Activated CD4-positive, alpha-beta T cell treated with anti-CD3 and anti-CD28 coated beads for 48 hours (primary cell): ENCODE measurements at places on chromosomes 5 and 9.
A peak's percentile ranks its signal among the peaks of the same experiment; 100 is the strongest.

- DNase-seq: no peak
Measured at GRCh38 chr5:9054322-9054721, 491.6 kb downstream of the SEMA5A start.

DNA sequence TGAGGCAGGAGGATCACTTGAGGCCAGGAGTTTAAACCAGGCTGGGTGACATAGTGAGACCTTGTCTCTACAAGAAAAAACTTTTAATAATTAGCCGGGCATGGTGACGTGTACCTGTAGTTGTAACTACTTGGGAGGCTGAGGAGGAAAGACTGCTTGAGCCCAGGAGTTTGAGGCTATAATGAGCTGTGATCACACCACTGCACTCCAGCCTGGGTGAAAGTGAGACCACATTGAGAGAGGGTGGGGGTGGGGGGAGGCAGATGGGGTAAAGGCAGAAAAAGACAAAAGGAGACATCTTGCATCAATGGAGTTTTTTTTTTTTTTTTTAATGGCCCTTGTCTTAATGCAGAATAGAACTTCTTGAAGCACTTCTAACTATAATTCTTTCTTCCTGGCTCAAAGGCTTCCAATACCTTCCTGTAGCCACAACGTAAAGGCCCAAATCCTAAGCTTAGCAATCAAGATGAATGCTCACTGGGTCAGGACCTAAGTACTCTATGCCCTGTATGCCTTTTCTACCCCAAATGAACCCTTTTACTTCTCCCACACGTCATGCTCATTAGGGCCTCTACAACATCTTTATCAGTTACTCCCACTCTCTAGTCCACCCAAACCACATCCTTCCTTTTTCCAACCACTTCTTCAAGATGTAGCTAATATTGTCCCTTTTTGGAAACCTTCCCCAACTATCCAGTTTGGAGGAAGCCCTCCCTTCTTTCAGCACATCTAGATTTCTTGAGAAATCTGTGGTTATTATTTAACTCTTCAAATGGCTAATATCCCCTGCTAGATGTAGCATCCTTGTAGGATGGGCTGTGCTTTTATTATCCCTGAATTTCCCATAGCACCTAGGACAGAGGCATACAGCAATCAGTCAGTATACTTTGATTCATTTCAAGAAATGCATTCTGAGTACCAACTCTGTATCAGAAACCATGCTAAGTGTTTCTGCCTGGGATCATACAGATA lies 40.8 kb downstream of the CSF2 start:
- DNase-seq: no peak

GRCh38 chr5:135458921-135459331 lies 6.8 kb upstream of the TIFAB start:
- no peak for DNase-seq

DNA sequence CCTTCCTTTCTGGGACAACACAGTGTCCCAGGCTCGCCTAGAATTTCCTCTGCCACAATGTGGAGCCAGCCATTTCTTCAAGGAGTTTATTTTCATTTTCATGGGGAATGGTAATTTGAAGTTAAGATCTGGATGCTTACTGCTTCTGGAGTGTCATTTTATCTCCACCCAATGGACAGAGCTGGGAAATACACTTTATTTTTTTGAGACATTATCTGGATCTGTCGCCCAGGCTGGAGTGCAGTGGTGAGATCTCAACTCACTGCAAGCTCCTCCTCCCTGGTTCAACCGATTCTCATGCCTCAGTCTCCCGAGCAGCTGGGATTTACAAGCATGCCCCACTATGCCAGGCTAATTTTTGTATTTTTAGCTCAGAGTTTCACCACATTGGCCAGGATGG lies 12.7 kb upstream of the THG1L start:
- DNase-seq: peak; percentile 14

DNA sequence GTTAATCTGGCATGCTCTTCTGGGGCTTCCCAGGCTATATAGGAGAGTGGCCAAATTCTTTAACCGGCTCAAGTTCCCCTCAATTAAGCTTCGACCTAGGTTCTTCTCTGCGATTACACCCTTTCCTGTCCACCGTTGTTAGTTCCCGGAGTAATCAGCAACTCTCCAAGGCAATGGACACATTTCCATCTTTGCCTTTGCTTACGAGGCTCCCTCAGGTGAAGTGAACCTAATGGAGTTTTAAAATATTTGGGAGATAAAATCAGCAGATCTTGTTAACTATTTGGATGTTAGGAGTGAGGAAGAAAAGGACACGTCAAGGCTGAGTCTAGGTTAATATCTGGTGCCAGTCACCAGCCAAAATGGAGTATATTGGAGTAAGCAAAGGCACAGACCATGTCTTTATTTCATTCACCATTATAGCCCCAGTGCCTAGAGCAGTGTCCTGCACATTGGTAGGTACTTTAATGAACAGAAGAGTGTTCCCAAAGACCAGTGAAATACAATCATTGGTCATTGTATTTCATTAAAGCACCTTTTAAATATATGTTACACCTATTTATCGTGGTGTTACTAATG lies 515 bp downstream of the UTP15 start:
- DNase-seq: no peak
